GM12878 (cell line): ENCODE measurements at places on chromosomes 5 and 9. TPM values are rescaled to one million over a fixed set of nuclear protein-coding genes. Genes with fewer than 3 reads are reported as not detected.

- no peak for DNase-seq
Measured at GRCh38 chr5:123094919-123095797, 6.1 kb downstream of the PRDM6 start.

- no peak for DNase-seq
Measured at GRCh38 chr5:122668552-122668951, 106.3 kb upstream of the SNX2 start.

DNA sequence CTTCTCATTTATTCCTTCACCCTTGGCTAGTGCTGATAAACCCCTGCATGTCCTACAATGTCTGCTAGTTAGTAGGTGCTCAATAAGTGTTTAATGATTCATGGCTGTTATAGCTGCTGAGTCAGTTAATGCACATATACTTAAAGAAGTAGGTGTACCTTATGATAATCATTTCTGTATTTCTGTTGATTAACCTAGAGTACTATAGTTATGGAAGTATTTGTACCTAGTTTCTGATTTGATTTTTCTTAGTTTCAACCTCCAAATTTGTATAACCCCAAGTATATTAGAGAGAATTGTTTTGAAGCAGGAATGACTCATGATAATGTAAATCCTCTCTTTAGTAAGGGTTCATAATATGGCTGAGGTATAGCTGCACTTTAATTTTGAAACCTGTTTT is 8.9 kb downstream of the SMAD5 start:
- no peak for DNase-seq

DNA sequence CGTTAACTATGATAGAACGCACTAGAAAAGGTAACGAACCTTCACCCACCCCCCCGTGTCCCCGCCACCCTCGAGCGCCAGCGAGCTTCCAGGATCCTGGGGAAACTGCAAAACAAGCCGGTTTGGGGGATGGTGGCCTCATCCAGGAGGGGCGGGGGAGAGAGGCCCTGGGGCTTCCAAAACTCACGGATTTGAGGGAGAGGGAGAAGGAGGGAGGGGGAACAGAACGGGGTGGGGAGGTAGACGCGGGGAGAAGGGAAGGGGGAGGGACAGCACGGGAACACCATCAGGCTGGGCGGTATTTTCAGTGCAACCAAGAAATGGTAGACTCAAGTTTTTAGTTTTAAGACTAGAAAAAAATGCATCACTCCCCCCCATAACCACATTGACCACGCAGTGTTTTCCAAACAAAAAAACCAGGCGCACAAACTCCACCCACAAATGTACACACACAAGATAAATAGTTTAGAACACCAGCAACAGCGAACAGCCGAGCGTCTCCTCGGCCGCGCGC is 1.4 kb downstream of the NRARP start:
- no peak for DNase-seq

The OR2K2 gene
- not detected in 2 replicates for total RNA-seq
